ENCODE measurements at places on chromosomes 1 and 21.

DNA sequence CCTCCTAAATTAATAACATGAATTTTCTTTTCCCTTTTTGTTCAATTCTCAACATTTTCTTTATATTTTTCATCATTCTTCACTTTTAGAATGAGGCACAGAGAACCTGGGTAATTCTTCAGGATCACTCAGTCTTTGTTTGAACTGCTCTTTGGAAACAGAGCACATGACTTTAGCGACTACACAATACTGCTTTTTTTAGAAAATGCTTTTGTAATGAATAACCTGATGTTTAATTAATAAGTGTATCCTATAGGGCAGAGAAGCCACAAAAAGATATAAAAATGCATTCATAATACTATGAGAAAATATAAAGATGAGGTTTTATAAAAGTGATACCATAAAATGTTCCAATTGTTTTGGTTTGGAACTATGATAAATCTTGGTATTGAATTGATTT lies 77.8 kb downstream of the LRRC7 start:
- DNase-seq: no peak

- peak; percentile 79 for DNase-seq
These were observed 10.7 kb downstream of the EPHA2 start for GRCh38 chr1:16145030-16145661.

DNA sequence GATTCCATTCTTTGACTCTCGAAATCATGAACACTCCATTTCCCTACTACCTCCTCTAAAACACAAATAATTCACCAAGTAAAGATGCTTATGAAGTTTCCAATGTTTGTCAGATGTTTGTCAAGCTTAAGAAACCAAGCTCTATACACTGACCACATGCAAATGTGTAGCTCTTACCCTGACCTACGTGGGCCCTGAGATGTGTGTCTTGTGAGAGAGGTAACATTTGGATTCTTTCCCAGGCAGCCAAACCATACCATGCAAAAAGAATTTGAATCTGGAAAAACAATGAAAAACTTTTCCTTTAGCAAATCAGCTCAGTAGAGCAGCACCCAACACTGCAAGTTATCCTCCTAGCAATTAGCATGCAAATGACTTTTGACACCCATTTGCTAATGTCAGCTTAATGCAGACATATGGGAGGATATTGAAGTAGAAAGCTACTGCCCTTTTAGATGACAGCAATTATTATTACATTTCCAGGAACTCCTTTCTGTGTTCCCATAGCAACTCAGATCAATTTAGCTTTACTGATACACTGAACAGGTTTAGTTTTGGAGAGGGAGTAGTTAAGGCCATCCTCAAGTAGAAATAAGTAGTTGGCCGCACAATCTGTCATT lies 83.2 kb upstream of the RGS4 start:
- DNase-seq: peak; percentile 37

- no peak for DNase-seq
These were observed 26.3 kb downstream of the PRDX6 start for GRCh38 chr1:173503391-173503790.

DNA sequence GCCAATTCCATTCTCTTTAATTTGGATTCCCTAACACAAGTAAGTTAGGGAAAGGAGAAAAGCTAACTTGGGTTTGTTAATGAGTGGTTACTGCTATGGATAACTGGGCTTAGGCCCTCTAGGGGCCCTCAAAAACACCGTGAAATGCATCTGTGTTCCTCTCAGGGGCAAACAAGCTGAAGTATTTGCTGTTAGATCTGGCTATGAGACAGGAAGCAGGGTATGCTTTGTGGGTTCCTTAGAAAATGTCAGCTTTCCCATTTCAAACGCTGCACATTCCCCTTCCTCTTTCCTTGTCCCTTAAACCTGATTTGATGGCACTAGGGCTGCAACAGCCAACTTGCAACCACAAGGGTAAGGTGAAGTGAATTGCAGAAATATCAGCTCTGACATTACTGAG lies 5.7 kb upstream of the CAP1 start:
- no peak for DNase-seq

DNA sequence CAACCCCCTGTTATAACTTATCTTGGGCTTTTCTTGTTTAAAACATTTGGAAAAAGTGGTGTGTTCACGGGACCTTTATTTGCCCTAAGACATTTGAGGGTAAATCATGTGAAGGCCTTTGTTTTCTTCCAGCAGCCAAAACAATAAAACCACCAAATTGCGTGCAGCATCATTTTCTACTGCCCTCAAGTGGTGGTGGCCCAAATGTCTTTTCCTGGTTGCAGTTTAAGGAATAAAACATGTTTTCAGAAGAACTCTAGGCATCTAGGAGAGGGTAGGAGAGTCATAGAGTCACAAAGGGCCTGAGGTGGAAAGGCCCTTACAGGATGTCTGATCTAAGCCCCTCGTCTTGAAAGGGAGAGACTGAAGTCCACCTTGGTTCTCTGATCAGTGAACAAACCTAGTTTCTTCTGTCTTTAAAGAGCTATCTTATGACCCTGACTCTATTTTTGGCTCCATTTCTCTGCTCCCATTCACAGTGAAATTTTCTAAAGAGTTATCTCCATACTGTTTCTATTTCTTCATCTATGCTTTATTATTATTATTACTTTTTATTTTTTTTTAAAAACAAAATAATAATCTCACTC lies 16.0 kb upstream of the EPS15 start:
- DNase-seq: peak; percentile 55

- peak; percentile 12 for DNase-seq
These were observed 120.0 kb downstream of the GIPC2 start for GRCh38 chr1:78165816-78166215.

DNA sequence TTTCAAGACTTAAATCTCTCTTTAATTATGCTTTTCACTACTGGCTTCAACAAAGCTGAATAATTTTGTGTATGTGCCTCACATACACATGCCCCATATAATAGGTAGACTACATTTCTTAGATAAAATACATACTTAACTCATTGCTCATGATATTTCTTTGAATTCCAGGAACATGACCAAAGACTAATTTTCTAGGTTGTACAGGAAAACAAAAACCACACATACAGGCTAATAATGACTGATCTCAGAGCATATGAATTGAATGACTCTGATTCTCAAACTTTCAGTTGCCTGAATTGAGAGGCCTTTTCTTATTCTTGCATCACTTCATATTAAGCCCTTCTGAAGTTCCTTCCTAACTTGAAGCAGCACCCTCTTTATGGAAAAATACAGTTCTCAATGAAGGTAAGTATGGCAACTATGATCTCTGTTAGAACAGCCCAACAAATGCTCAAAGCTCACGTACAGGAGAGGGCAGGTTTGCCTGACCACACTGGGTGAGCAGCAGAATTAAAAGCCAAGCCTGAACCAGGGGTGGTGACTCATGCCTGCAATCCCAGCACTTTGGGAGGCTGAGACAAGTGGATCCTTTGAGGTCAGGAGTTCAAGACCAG lies 22.6 kb upstream of the UAP1 start:
- peak; percentile 98 for DNase-seq

DNA sequence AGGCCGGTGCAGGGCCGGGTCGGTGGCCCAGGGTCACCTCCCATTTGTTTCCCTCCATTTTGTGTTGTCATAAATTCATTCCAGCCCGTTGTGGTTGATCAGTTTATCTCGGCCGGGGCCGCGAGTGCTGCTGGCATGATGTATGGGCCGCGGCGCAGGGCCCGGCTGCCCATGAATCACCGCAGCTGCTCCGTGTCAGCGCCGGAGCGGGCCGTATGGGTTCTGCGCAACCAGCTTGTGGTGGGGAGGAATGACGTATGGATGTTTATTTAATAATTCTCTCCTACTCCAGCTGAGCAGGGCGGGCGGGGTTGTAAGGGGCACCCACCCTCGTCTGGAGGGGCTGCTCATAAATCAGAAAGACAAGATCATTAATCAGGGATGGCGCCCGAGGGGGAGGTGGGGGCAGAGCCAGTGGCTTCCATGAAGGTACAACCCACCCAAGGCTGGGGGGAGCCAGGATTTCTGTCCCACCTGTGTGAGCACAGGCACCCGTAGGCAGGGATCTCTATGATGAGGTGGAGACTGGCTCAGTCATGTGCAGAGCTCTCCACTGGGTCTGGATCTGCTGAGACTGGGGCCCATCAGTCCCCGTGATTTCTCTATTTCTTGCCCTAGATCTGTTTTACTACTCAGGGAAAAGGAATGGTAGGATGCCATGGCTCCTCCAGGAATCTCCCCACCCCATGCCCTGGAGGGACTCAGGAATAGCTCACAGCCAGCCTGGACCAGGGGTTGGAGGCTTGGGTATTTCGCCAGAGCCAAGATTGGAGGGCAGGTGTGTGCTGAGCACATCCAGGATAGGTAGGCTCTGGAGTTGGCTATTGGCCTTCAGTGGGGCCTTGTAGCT lies 27.8 kb downstream of the TMEM53 start:
- no peak for DNase-seq

DNA sequence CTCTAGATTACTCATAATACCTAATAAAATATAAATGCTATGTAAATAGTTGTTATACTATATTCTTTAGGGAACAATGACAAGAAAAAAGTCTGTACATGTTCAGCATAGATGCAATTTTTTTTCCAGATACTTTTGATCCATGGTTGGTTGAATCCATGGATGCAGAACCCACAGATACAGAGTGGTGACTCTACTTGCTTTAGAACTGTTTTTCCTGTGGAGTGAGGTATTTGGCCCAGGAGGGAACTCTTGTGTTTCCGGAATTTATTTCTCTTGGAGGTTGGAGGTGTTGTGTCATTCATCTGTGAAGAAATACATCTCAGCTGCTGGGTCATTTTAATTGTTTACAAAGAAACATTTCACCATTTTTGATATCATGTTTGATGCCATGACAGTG lies 28.7 kb downstream of the TMEM200B start:
- no peak for DNase-seq

DNA sequence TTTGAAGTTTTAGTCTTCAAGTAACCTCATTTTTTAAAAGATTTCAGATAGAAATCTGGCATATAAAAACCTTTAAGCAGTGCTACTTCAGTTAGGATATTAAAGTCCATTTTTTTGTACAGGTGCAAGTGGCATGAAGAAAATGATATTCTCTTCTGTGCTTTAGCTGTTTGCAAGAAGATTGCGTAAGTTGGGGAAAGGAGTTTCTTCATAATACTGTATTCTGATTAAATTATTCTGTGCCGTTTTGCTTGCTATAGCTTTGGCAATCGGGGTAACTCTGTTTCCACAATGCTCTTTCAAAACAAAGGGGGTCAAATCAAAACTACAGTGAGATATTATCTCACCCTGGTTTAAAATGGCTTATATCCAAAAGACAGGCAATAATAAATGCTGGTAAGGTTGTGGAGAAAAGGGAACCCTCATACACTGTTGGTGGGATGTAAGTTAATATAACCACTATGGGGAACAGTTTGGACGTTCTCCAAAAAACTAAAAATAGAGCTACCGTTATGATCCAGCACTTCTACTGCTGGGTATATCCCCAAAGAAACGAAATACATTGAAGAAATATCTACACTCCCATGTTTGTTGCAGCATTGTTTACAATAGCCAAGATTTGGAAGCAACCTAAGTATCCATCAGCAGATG lies 27.1 kb downstream of the MAEL start:
- DNase-seq: no peak

DNA sequence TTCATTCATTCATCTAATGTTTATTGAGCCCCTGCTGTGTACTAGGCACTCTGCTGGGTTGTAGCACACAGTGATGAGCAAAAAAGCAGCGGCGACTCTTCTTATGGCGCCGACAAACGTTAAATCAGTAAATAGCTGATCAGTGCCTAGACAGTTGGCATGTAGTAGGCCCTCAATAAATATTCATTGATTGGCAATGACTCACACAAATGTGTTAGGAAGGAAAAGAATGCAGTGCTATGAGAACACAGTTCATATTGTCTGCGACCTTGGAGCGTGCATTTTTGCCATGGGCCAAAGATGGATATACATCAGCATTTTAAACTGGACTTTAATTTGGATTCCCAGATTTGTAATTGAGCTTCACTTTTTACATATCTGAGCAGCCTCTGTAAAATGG lies 52.0 kb downstream of the PRDM2 start:
- DNase-seq: no peak

- no peak for DNase-seq
These were observed 30.1 kb downstream of the STPG1 start for GRCh38 chr1:24383381-24383940.

GRCh38 chr1:62722796-62723195 lies 34.6 kb upstream of the DOCK7 start:
- DNase-seq: no peak

GRCh38 chr1:165173818-165174217 lies 182.7 kb downstream of the LMX1A start:
- DNase-seq: no peak
